ENCODE measurements at places on chromosomes 13 and 19.
A peak's percentile ranks its signal among the peaks of the same experiment; 100 is the strongest.

DNA sequence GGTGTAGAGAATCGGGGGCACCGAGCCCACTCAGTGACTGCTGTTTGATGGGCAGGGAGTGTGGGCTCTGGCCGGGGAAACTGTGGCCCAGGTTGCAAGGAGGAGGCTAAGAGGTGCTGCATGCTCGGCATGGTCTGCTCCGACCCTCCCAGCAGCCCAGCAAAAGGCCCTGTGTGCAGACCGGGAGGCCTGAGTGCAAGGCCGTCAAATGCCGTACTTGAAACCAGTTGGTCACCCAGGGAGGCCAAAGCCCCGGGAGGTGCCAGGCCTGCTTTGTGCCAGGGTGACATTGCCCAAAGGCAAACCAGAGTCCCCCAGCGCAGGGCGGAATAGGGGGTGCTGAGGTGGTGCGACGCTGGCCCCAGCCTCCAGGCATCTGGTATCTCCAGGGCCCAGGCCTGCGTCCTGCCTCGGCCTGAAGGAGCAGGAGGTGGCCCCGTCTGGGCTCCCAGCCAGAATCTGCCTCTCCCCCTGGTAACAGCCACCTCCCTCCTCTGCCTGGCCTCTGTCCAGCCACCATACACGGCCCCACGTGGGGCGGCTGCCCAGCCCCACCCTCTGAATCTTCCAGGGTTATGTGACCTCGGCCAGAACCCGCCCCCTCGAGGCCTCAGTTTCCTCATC is 4.0 kb downstream of the PIK3R2 start:
- no peak for DNase-seq

GRCh38 chr19:48992581-48993174 is 431 bp downstream of the GYS1 start:
- no peak for DNase-seq

DNA sequence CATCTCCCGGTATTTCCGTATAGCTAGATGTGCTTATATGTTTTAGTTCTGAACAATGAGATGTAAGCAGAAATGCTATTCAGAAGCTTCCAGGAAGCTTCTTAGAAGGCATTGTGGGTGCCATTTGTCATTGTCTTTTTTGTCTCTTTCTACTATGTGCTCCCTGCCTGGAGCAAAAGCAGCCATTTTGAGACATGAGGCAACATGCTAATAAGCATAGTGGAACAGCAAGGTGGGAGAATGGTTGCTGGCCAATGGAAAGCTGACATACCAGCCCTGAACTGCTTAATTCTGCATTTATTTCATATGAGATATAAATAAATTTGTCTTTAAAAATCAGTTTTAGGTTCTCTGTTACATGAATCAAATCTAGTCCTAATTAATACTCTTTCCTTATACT is 299.7 kb downstream of the LMO7 start:
- no peak for DNase-seq

- no peak for DNase-seq
Measured at GRCh38 chr13:97506511-97506910, 72.5 kb downstream of the RAP2A start.

GRCh38 chr19:11293433-11294389 is 2.2 kb upstream of the TSPAN16 start:
- peak; percentile 60 for DNase-seq

GRCh38 chr13:36339600-36340155 is 6.5 kb downstream of the SPART start:
- no peak for DNase-seq

GRCh38 chr13:97856304-97856675 is 97.2 kb upstream of the IPO5 start:
- DNase-seq = no peak

GRCh38 chr13:112726016-112726767 is 36.4 kb downstream of the ATP11A start:
- DNase-seq = no peak

- no peak for DNase-seq
Measured at GRCh38 chr13:99653526-99653925, 152.3 kb downstream of the TM9SF2 start.

DNA sequence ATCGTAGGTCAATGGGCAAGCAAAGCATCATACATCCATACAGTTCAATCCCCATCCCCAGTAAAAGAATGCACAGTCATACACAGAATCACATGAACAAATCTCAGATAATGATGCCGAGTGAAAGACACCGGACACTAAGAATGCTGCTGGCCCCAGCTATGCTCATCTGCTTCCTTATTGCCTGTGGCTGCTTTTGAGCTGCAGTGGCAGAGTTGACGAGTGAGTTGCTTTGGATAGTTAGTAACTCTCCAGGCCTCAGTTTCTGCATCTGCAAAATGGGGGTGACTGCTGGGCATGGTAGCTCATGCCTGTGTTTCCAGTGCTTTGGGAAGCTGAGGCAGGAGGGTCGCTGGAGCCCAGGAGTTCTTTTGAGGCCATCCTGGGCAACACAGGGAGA is 12.9 kb upstream of the NFIC start:
- DNase-seq = no peak

- no peak for DNase-seq
Measured at GRCh38 chr13:46296115-46296822, 84.5 kb downstream of the LRRC63 start.

DNA sequence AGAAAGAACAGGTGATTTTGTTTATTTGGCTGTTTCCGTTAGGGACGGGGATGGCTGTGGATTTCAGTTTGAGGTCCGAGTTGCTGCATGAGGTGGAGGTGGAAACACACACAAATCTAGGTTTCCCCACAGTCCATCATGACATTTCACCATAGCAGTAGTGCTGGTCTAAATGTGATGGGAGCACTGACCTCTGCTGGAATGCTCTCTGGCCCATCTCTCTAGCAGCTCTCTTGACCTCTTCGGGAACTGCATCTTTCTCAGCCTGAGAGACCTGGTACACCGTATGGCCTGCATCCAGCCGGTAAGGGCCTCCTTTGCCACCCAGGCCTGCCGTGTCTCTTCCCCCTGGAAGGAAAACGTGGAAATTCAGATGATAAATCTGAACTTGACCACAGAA is 154.0 kb downstream of the RGCC start:
- DNase-seq = no peak

GRCh38 chr13:67844574-67844973 is 614.4 kb upstream of the PCDH9 start:
- DNase-seq = no peak

DNA sequence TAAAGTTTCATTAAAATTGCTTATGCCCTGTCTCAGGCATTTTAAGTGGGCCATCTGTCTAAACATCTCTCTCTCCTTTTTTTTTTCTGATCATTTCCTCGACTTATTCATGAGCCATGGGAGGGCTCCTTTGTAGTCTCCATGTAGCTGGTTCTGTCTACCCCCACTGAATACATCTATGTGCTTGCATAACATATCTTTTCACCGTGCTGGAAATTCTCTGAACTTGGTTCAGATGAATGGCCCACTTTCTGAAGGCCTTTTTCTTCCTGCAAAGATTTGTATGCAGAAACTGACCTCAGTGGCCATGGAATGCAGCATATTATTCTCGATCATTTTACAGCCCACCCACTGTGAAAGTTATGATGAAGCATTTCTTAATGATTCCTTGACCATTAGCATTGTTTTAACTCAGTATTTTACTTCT is 225.3 kb downstream of the GGACT start:
- no peak for DNase-seq

- no peak for DNase-seq
Measured at GRCh38 chr19:6103217-6103644, 7.1 kb downstream of the RFX2 start.

DNA sequence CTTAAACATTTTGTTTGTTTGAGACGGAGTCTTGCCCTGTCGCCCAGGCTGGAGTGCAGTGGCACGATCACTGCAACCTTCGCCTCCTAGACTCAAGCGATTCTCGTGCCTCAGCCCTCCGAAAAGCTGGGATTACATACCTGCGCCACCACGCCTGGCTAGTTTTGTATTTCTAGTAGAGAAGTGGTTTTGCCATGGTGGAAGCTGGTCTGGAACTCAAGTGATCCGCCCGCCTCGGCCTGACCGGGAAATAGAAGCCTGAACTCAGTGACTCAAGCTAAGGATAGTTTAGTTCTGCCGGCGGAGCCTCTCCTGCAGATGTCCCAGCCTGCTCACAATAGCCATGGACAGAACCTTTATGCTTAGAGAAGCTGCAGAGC is 53.0 kb upstream of the ZNF254 start:
- no peak for DNase-seq

DNA sequence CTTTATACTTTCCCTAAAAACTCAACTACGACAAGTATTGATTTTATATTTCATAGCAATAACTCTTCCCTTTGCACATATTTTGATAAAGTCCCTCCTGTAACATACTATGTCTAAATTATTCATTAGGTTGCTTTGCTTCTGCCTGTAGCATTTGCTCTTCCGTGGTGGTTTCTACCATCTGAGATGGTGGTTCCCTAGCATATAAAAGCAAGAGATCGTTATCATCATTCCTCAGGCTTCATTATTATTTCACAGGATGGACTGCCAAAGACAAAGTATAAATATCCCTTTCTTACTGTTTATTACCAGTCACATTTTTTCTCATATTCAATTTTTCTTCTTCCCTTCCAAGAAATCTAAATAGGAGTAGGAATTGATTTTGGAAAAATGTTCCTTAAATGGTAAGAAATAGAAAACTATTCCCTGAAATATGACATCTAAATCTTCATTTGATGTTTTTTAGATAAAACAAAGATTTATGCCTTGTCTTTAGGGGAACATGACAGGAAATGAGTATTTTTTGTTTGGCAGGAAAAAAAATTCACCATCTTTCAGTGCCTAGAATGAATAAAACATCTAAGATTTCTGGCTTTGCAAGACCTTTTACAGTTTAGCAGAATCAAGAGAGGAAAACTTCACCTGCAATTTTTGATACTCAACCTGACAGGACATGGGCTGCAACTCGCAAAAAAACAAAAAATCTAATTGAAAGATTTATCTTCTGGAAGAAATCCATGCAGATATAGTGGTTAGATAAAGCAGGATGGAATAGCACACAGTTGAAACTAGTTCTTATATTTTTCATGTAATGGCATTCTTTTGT is 340.0 kb downstream of the SPRY2 start:
- no peak for DNase-seq

GRCh38 chr13:50911081-50911631 is 1.6 kb downstream of the RNASEH2B start:
- no peak for DNase-seq
